LHCN-M2 (cell line): ENCODE measurements at places on chromosomes 5 and 9. TPM values are rescaled to one million over a fixed set of nuclear protein-coding genes. Genes with fewer than 3 reads are reported as not detected.

Gene PCDHGA3
- 0.57 TPM in 1 of 2 replicates, not detected in the other for total RNA-seq

Gene SCGB3A2
- not detected in 2 replicates for total RNA-seq

DNA sequence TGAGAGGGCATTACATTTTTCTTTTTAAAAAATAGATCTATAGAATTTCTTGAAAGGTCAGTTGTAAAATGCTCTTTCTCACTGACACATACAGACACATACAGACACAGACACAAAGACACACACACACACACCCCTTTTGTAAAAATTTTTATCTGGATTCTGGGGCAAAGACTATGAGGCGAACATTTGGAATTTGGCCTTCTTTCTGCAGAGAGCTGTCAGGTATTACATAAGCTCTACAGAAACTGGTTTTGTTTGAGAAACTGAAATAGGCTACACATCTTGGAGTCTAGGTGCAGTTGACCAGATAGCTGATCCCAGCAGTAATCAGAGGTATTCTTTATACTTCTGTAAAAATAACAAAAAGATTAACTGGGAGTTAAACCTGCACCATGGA lies 315.9 kb upstream of the RPS23 start:
- no peak for DNase-seq

Gene TMEM174
- not detected in 2 replicates for total RNA-seq

DNA sequence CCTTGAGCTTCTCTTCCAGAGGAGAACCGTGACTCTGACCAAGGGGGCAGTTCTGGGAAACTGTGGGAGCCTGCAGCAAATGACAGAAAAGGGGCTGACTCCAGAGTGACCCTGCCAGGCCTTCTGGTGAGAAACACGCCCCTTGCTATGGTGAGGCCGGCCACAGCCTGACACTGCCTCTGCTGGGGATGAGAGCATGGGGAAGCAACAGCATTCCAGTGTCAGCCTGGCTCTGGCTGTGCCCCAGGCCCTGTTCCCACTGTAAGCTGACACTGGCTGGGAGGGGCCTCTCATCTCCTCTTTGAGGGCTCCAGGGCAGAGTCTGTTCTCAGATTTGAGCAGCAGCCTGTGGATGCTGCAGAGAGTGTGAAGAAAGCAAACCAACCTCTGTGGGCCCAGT lies 180.0 kb upstream of the IL12B start:
- DNase-seq: peak; percentile 66
